SW 1271 (cell line): ENCODE measurements at places on chromosomes 1 and 21.

GRCh38 chr21:31917108-31917507 lies 44.3 kb downstream of the HUNK start:
- DNase-seq, result no peak

DNA sequence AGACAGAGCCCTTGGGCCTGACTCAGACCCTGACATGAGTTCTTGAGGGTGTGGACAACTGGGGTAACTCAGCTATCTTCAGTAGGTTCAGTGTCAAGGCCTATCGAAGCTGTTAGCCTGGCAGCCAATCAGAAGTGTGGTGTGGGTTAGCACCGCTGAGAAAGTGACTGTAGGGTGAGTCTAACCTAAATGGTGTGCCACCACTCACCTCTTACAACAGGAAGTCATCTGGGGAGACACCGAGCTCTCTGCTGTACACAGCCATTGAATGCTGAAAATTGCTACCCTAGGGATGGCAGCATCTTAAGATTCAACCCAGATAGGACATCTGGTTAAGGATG lies 44.6 kb downstream of the RASSF5 start:
- DNase-seq, result no peak

GRCh38 chr21:36125512-36126207 lies 9.2 kb upstream of the CBR3 start:
- DNase-seq, result no peak

DNA sequence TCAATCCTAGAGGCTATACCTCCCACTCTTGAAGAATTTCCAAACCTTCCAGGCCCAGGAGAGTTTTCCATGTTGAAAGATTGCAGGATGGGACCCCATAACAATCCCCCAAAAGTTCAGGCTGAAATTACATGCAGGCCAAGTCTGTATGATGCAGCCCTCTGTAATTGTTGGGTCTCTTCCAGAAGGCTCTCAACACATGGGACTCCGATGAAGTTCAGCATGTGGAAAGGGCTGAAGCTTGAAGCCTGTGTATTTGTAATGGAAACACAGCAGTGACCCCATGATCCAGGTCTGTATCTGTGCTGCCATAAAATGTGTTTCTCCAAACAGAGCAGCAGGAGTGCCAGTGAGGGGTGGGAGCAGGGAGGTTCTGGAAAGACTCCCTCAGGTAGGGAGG lies 202.5 kb upstream of the LYPLAL1 start:
- no peak for DNase-seq

- no peak for DNase-seq
Observed at GRCh38 chr1:33182401-33182841, 578 bp upstream of the TRIM62 start.

DNA sequence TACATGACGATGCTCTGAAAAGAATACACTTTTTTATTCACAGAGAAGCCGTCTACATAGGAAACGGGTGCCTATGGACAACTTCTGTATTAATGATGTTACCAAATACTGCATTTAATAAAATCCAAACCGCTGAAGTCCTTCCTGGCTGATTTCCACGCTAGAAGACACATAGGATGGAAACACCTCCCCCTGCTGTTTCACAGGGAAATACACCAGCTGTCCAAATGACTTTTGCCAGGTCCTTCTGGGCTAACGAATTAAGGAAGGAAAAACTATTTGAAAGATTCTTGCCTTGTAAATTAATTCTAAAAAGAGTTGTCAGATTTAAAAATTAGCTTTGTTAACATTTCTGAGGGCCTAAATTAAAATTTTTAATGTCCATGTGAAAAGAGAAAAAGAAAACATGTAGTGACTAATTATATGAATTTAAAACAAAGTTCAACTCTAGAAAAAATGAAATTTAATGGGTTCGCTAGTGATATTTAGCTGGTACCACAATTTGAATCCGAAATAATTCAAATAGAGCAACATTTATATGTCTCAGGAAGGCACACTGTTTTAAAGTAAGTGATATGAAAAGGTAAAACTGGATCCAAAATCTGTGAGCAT lies 146.0 kb downstream of the RERE start:
- no peak for DNase-seq

- no peak for DNase-seq
Observed at GRCh38 chr1:206768472-206769303, 1.9 kb upstream of the IL19 start.

DNA sequence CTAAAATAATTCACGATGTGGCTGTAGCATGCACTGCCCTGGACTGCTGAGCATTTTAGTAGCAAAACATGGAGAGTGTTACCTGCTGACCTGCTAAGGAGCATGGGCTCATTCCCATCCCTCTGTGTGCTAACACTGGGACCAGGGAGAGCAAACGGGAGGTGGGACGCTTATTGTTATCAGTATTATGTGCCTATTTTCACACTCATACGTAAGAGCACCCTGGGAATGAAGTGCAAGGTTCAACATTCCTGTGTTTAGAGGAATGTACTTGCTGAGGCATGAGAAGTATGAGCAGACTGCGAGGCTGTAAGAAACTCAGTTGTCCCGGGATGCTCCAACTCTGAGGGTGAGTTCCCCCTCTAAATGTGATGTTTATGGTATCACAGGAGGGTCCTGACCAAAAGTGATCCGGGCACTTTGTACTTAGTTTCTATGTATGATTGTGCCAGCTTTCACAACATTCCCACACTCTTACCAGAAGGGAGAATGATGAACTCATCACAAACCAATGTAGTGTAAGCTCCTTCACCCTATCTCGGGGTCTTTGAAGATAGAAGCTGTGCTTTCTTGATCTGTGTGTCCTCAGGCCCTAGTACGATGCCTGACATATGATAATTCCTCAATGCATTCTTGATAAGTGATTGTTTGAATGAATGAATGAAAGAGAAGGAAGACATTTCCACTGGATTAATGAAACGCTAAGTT lies 164.8 kb downstream of the KCNJ6 start:
- DNase-seq, result no peak

- no peak for DNase-seq
Observed at GRCh38 chr1:153370146-153370545, 5.3 kb downstream of the S100A12 start.

DNA sequence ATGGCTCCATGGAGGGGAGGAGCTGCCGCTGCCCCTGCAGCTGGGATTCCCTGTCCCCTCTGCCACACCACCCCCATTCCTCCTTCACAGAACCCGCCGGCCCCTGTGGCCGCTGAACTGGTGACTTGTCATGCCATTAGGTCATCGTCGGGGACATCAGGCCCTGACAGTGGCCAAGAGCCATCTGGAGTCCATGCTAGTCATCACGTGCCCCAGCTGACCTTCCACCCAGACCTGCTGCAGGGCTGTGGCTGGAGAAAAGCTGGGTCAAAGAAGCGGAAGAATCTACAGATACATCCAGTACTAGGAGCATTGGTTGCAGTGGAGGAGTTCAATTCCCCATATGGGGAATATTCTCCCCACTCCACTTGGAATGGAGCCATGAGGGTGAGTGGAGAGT lies 78.1 kb downstream of the KCNJ15 start:
- no peak for DNase-seq

DNA sequence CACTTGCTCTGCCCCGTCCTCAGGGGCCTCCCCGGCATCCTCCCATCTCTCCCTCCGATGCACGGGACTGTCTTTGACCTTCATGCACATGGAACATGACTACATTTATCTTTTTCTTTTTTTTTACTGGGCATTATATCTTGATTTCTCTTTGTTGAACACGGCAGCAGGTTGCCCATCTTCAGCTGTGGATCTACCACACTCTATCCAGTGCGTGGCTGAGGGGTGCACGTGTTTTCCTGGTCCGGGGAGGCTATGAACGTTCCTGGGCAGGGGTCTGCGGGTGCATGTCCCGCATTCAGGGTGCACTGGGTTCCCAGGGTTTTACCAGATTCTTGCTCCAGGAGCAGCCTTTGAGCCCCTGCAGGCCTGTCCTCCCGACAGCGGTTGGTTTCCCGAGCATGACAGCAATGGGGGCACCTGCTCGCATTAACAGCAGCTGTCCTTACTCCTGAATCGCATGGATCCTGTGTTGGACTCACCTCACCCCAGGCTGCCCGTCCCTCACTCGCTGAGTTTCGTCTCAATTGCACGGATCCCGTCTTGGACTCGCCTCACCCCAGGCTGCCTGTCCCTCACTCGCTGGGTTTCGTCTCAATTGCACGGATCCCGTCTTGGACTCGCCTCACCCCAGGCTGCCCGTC lies 7.4 kb downstream of the POFUT2 start:
- no peak for DNase-seq

- no peak for DNase-seq
Observed at GRCh38 chr1:188904201-188904600, 1573.5 kb downstream of the BRINP3 start.

GRCh38 chr1:226776066-226776465 lies 37.0 kb upstream of the ITPKB start:
- no peak for DNase-seq

DNA sequence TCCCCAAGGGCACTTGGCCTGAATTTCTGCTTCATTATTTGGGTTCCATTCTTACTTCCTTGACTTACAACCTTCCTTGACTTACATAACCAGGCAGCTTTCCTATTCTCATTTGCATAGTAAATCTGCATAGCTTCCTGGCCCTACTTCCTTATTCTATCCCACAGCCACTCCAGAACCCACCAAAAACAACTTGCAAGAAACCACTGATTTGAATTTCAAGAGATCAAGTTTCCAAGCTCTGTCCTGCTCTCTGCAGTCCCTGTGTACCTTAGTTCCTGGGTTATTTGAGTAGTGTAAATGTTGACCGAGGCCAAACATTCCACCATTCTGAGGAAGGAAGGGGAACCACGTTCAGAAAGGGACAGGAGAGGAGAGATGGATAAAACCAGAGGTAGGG lies 603.3 kb downstream of the PTPRC start:
- DNase-seq, result no peak

DNA sequence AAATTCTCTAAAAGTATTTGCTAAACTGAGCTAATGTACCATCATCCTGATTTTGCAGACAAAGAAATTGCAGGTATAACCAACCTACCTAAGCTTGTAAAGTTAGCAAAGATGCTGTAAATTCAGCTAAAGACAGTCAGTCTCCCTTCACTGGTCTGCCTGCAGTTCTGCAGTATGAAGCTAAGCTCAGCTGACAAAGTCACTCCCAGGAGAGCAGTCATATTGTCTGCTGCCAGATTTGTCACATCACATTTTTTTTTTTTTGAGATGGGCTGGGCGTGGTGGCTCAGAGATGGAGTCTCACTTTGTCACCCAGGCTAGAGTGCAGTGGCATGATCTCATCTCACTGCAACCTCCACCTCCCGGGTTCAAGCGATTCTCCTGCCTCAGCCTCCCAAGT lies 8.9 kb upstream of the CMPK1 start:
- DNase-seq, result no peak

- DNase-seq, result no peak
Observed at GRCh38 chr1:219460896-219461815, 151.7 kb downstream of the ZC3H11B start.

- DNase-seq, result no peak
Observed at GRCh38 chr1:6401673-6402072, 8.1 kb upstream of the ACOT7 start.

DNA sequence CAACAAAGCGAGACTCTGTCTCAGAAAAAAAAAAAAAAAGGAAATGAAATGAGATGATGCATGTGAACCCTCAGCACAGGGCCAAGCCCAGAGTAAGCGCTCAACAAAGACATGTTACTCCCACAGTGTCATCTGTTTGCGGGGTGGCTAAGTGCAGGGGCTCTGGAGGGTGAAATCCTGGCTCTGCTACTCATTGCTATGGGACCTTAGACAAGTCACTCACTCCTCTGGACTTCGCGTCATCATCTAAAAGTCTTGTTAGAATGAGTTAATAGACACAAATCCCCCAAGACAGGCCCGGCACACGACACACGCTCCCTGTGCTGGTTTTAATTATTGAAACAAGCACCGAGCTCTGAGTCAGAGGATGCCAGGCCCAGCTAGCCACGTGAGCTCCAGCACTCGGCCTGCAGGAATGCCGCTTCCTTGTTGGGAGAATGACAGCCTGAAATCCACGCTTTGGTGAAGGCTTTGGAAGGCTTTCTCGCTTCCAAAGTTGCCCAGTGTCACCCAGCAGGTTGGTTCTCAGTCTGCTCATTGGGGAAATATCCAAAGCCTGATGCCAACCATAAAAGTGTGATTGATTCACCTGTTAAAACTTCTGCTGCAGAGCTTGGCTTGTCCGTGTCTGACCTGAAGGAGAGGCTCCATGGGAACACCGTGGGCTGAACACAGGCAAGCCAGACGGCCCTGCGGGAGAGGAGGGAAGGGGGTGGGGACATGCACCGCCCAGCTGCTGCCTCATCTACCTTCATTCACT lies 36.7 kb upstream of the TARDBP start:
- no peak for DNase-seq

- DNase-seq, result no peak
Observed at GRCh38 chr1:2294725-2295078, 66.6 kb downstream of the SKI start.

DNA sequence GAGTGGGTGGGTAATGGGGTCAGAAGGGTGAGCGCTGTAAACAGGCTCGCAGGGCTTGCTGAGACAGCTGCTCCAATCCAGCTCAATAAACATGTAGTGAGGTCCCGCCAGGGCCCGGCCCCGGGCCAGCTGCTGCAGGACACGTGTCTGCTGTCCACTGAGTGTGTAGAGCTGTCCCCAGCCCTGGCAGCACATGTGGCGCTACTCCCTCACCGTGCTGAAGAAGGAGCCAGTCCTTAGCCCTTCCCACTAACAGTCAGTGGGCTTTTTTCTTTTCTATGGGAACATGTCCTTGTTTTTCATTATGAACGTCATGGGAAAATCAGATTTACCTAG lies 78.9 kb upstream of the C1orf174 start:
- no peak for DNase-seq

- DNase-seq, result no peak
Observed at GRCh38 chr21:14076143-14076806, 134.5 kb downstream of the LIPI start.

- no peak for DNase-seq
Observed at GRCh38 chr1:53288002-53288789, 39.7 kb downstream of the LRP8 start.
